Stimulated activated CD4-positive, alpha-beta T cell treated with anti-CD3 and anti-CD28 coated beads, Interleukin-12 subunit alpha, Interleukin-12 subunit beta, amount 100 ng/mL, for 4 hours (primary cell): ENCODE measurements at places on chromosomes 5 and 9.

GRCh38 chr5:107977550-107978071, 306.9 kb upstream of the EFNA5 start:
- no peak for DNase-seq

DNA sequence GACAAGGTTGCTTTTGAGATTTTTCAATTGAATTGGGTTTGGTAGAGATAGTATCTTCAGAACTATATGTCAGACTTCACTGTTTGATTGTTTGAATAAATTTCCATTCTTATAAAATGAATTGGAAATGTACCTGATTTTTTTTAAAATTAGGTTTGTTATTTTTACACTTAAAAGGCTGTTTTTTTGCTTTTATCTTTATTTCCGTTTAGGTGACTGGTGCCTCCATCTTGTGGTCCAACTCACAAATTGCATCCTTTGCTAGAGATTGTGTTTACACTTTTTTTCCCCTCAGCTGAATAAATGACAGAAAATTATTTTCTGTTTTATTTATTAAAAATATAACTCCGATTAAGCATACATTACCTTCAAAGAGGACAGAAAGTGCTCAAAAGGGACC, 15.6 kb downstream of the NDUFAF2 start:
- no peak for DNase-seq

DNA sequence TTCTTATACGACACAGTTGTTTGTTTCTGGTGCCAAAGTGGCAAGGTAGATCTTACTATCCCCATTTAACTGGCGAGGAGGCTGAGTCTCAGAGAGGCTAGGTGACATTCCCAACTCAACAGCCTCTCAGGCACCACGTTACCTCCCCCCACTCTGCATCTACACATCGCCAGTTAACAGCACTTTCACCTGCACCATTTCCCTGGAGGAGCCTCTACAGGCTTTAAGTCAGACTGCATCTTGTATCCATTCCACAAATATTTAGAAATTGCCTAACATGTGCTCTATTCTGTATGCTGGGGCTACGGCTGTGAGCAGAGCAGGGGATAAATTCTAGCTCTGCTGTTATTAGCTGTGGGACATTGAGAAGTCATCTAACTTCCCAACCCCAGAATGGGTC, 168.6 kb downstream of the INSYN2B start:
- no peak for DNase-seq

GRCh38 chr5:151222054-151222789, 1.7 kb downstream of the CCDC69 start:
- DNase-seq, result no peak

GRCh38 chr5:133382661-133383579, 229.4 kb downstream of the FSTL4 start:
- DNase-seq, result no peak

- no peak for DNase-seq
These were observed 361.6 kb downstream of the ICE1 start for GRCh38 chr5:5784101-5784500.

GRCh38 chr5:1467341-1468246, 22.4 kb upstream of the SLC6A3 start:
- DNase-seq, result no peak

DNA sequence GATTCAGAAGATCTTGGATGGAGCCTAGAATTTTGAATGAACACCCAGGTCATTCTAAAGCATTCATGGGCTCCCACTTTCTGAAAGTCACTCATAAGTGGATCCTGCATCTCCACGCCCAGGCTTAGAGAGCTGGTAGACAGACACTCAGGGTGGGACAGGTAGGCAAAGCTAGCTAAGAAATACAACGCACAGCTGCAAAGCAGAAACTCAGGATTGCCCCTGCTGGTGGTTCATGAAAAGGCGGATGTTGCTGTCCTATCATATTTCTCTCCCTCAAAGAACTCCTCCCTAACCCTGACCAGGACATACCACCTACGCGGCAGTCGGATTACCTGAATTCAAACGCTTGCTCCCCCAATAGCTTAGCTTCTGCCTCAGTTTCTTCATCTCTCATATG, 226.5 kb downstream of the GLIS3 start:
- DNase-seq, result no peak

DNA sequence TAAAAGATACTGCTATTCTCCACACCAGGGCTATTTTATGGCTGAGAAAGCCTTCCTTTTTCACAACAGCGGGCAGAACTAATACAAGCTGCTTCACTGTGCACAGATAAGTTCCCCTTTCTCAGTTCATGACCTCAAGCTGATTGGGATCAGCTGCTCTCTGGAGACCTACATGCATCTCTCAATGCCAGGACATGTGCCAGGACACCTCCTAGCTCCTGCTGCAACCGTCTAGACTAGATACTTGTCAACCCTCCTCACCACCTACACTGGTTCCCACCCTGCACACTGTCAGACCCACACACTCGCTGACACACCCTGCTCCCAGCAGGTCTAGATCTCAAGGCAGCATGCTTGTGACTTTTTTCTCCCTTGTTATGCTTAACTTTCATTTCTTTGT, 39.8 kb downstream of the STARD4 start:
- no peak for DNase-seq

GRCh38 chr9:9045572-9045971, 1246.0 kb upstream of the DMAC1 start:
- DNase-seq, result no peak

DNA sequence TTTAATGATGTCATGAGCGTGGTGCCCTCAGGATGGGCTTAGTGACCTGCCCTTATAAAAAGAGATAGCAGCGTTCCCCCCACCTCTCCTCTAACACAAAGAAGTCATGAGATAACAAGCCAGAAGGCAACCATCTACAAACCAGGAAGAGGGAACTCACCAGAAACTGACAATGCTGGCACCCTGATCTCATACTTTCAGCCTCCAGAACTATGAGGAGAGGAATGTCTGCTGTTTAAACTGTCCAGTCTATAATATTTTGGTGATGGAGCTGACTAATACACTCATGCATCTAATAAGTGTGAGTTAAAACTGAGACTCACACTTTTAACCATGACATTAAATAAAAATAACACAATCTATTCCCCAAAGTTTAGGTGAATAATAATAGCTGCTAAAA, 156.1 kb upstream of the SPEF2 start:
- no peak for DNase-seq

DNA sequence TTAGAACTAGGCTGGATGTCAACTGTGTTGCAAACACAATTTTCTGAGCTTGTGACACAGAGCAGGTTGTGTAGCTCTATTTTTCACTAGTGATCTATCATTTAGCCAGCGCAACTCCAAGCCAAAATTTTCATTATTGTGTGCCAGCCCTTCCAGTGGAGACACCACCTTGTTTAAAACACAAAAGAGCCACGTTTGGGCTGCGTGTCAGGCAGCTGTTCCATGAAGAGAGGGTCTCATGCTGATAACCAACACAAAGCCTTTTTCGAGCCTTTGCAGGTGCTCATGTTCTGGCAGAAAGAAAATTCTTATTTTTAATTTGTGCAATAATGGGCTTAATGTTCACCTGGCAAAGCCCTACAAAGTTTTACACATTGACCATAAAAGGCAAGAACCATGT, 237.6 kb upstream of the RGMB start:
- no peak for DNase-seq

- DNase-seq, result no peak
These were observed 46.7 kb downstream of the UBAP2 start for GRCh38 chr9:34001951-34002350.

- DNase-seq, result no peak
These were observed 82.1 kb upstream of the IRX2 start for GRCh38 chr5:2833556-2833955.

DNA sequence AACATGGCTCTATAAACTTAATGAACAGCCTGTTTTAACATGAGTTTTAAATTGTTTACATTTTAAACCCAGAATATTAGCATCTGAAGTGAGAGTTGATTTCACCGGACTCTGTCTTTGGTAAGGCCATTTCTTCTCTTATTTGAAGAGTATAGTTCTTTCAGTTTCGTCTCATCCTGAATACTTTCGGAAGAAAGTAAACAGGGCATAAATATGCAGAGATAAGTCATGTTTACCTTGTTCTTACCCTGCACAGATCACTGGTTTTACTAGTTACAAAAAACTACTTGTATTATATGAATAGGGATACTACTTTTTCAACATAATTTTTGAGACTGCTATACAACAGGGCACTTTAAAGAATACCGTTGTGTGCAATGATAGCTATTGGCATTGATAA, 656.3 kb upstream of the ZNF608 start:
- DNase-seq, result no peak

GRCh38 chr9:69817202-69817601, 3.4 kb upstream of the CFAP95 start:
- no peak for DNase-seq

DNA sequence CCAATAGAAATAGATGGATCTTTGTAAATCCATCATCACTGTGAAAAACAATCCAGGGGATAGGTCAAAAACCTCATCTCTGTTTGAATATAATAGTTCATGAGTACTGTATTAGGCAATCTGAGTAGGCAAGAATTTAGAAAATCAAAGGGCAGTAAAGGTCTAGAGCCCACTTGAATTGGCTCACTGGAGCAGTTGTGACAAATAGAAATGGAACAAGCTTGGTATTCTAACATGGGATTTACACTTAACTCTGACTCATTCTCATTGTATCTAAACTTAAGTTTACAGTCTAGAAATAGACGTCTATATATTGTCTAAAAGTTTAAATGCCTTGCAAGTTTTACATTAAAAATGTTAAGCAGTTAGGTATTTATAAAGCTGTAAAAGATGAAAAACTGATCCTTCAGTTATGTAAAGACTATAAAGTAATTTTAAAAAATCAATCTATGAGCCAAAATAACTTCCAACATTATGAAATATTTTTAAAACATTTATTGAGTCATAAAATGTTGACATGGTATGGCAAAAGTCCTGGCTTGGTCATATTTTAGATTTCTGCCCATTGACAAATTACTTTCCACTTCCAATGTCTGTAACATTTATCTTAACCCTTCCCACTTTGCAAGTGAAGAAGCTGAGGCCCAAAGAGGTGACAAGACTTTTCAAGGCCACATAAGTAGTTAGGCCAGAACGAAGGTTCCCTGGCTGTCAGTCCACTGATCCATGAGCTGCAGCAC, 203.7 kb upstream of the NREP start:
- no peak for DNase-seq

DNA sequence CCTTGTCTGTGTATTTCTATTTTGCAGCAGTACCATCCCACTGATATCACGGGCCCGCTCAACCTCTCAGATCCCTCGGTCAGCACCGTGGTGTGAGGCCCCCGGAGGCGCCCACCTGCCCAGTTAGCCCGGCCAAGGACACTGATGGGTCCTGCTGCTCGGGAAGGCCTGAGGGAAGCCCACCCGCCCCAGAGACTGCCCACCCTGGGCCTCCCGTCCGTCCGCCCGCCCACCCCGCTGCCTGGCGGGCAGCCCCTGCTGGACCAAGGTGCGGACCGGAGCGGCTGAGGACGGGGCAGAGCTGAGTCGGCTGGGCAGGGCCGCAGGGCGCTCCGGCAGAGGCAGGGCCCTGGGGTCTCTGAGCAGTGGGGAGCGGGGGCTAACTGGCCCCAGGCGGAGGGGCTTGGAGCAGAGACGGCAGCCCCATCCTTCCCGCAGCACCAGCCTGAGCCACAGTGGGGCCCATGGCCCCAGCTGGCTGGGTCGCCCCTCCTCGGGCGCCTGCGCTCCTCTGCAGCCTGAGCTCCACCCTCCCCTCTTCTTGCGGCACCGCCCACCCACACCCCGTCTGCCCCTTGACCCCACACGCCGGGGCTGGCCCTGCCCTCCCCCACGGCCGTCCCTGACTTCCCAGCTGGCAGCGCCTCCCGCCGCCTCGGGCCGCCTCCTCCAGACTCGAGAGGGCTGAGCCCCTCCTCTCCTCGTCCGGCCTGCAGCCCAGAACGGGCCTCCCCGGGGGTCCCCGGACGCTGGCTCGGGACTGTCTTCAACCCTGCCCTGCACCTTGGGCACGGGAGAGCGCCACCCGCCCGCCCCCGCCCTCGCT, 1.9 kb downstream of the LRRC26 start:
- DNase-seq, result no peak

GRCh38 chr5:143619040-143619439, 192.9 kb upstream of the HMHB1 start:
- no peak for DNase-seq

- DNase-seq, result no peak
These were observed 10.8 kb downstream of the ZDHHC11B start for GRCh38 chr5:773517-774264.

GRCh38 chr5:100832252-100833230, 70.5 kb downstream of the ST8SIA4 start:
- DNase-seq, result no peak

DNA sequence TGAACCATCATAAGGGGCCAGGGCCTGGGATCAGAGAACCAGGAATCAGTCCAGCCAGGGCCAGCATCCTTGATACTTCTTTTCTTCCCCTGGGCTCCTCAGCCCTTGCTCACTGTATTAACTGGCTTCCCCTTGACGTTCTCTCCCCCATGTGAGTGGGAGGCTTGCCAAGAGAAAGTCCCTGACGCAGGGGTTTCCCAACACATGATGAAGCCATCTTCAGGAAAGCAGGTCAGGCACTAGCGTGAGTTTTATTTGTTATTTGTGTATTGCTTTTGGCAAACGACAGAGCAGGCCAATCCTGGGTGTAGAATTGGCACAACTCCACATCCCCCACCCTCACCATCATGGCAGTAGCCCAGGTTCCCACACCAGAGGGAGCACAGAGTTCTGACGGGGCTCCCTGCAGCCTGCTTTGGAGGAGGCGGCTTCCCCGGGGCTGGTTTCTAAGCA, 165.5 kb upstream of the NFIL3 start:
- DNase-seq, result no peak

DNA sequence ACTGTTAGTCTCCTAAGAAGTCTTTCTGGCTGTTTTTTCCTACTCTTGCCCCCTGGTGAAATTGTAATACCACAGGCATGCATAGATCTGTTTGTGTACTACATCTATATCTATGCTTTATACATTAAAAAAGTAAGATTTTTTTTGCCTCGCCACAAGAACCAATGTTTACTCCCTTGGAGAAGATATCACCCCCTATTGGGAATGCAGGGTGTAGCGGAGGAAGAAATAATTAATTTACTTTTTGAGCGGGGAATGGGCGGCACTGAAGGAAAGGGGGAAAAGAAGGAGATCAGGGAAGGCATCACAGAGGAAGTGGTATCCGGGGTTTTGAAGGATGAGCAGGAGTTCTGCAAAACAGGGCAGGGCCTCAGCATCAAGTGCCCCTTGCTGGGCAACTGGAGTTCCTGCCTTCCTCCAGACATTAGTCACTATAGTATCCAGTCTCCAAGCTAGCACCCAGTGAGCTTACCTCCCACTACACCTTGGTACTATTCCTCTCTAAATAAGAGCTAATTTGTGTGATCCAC, 134.9 kb downstream of the GABBR2 start:
- DNase-seq, result no peak
